ENCODE measurements at places on chromosomes 12 and 14. TPM values are rescaled to one million over a fixed set of nuclear protein-coding genes. Genes with fewer than 3 reads are reported as not detected.

The APOLD1 gene
- total RNA-seq: 14.4 TPM

- H3K27ac ChIP-seq: no peak overlapping the region
- H3K4me3 ChIP-seq: no peak overlapping the region
- no peak for DNase-seq
- no peaks in the 10 kb centered on the region for H3K4me1 ChIP-seq
- H3K27me3 ChIP-seq: no peaks in the 10 kb centered on the region
Measured at GRCh38 chr14:49363821-49364751, 222.1 kb downstream of the RPS29 start.

DNA sequence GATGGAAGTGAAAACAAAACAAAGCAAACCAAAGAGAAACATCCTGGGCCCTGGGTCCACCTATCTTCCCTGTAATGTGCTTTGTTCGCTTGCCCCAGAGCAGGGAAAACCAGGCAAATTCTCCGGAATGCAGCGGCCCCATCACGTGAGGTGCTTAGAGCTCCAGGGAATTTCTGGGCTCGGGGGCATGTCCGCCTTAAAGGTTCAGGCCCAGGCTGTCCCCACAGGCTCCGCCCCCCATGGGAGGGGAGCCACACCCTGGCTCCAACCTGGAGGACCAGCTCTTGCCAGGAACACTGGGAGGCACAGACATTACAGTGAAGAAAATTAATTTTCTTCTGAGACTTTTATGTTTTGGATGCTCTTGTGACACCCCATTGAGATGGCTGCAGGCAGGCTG lies 69.9 kb downstream of the RBM19 start:
- H3K27me3 ChIP-seq: no peaks in the 10 kb centered on the region
- no peaks in the 10 kb centered on the region for H3K4me1 ChIP-seq

DNA sequence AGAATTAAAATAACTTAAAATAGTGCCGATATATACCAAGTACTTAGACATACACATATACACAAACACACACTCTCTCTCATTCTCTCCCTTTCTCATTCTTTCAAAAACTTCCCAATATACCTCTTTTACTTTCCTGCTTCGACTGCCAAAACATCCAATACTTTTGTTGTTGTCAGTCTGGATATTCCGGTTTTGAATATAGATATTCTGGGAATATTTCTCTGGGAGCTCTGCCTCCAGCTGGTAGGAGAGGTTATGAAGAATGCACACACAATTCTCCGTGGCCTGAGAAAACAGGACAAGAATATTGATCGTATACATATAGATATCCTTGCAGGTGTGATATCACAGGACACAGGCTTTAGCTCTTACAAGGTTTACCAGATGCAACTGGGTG lies 66.6 kb upstream of the YARS2 start:
- no peak overlapping the region for H3K27ac ChIP-seq
- no peaks in the 10 kb centered on the region for H3K27me3 ChIP-seq
- H3K4me3 ChIP-seq: no peak overlapping the region
- no peaks in the 10 kb centered on the region for H3K36me3 ChIP-seq
- no peaks in the 10 kb centered on the region for H3K4me1 ChIP-seq

DNA sequence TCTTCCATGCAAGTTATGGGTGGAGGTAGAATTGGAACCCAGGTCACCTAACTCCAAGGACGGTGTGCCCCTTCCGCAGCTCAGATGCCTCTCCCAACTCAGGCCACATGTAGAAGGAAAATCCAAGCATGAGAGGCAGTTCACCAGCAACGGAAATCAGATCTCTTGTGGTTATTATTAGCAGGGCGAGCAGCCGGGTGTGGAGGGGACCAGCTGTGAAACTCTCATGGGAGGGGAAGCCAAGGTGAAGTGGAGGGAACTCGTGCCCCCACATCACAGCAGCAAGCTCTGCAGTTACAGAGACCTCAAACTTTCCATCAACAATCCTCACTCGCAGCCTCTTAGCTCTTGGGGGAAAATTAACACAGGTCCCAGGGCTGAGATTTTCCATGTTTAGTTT lies 79.7 kb downstream of the KSR2 start:
- no peak overlapping the region for H3K27ac ChIP-seq
- DNase-seq: no peak
- H3K27me3 ChIP-seq: peaks cover 5% of the 10 kb centered on the region
- H3K4me3 ChIP-seq: no peak overlapping the region
- no peaks in the 10 kb centered on the region for H3K4me1 ChIP-seq
- no peaks in the 10 kb centered on the region for H3K36me3 ChIP-seq

- H3K4me3 ChIP-seq: no peak overlapping the region
- H3K27me3 ChIP-seq: peaks cover under 1% of the 10 kb centered on the region
- no peaks in the 10 kb centered on the region for H3K36me3 ChIP-seq
- H3K27ac ChIP-seq: no peak overlapping the region
- no peak for DNase-seq
Measured at GRCh38 chr12:75815756-75816155, 215.8 kb downstream of the PHLDA1 start.

DNA sequence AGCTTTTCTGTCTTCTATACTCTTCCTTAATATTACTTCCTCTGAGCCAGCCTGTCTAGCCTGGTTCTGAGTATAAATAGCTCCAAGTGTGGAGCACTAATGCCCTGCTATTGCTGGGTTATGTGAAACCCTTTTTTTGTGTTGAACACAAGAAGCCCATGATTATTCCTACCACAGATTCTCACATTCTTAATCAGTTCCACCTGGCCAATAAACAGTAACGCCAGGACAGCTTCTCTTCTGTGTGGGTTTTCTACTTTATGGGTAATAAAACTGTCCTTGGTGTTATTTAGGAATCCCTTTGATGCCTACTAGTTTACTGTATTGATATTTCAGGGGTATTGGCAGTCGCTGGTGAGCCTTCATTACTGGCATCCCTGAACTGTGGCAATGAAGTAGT lies 48.9 kb upstream of the LRIG3 start:
- no peaks in the 10 kb centered on the region for H3K36me3 ChIP-seq
- DNase-seq: no peak
- no peaks in the 10 kb centered on the region for H3K4me1 ChIP-seq
- H3K27me3 ChIP-seq: no peaks in the 10 kb centered on the region

DNA sequence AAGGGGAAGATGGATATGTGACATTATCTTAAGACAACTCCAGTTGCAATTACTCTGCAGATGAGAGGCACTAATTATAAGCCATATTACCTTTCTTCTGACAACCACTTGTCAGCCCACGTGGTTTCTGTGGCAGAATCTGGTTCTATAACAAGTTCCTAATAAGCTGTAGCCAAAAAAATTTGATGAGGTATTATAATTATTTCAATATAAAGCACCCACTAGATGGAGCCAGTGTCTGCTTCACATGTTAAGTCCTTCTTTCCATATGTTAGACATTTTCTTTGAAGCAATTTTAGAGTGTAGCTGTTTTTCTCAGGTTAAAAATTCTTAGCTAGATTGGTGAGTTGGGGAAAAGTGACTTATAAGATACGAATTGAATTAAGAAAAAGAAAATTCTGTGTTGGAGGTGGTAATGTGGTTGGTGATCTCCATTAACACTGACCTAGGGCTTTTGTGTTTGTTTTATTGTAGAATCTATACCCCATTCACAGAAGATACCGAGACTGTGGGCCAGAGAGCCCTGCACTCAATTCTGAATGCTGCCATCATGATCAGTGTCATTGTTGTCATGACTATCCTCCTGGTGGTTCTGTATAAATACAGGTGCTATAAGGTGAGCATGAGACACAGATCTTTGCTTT lies 36.9 kb downstream of the PSEN1 start:
- H3K36me3 ChIP-seq: peaks cover 91% of the 10 kb centered on the region
- no peak overlapping the region for H3K27ac ChIP-seq
- no peak for DNase-seq
- no peaks in the 10 kb centered on the region for H3K27me3 ChIP-seq

DNA sequence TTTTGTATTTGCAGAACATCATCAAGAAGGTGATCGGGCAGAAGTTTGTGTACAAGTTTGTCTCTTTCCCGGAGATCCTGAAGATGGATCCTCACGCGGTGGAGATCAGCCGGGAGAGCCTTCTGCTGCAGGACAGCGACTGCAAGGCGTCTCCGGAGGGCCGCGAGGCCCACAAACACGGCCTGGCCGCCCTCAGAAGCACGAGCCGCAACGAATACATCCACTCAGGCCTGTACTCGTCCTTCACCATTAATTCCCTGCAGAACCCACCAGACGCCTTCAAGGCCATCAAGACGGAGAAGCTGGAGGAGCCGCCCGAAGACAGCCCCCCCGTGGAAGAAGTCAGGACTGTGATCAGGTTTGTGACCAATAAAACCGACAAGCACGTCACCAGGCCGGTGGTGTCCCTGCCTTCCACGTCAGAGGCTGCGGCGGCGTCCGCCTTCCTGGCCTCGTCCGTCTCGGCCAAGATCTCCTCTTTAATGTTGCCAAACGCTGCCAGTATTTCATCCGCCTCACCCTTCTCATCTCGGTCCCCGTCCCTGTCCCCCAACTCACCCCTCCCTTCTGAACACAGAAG lies 52.8 kb downstream of the ELK3 start:
- H3K27ac ChIP-seq: no peak overlapping the region
- H3K4me3 ChIP-seq: no peak overlapping the region
- no peaks in the 10 kb centered on the region for H3K27me3 ChIP-seq
- no peak for DNase-seq
- peaks cover 26% of the 10 kb centered on the region for H3K36me3 ChIP-seq

DNA sequence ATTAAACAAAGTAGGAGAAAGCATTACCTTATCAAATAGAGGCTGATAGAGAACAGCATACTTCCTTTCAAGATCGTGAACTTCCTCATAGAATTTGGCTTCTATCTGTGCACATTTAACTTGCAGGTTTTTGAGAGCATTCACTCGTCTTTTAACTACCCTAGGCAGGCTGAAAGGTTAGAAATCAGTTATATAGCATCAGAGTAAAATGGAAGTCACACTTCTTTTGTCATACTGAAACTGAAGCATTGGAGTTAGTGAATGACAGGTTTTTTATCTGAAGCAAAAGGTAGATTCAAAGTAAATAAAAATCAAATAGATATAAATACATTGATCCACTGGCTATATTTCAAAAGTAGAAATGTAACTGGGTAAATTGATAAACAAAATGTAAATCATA lies 24.4 kb downstream of the NAP1L1 start:
- no peaks in the 10 kb centered on the region for H3K27me3 ChIP-seq
- H3K4me1 ChIP-seq: no peaks in the 10 kb centered on the region
- DNase-seq: no peak
- H3K36me3 ChIP-seq: peaks cover 82% of the 10 kb centered on the region

Measured in upper lobe of right lung (tissue), 1 donor.